ENCODE measurements at places on chromosomes 11 and 22. TPM values are rescaled to one million over a fixed set of nuclear protein-coding genes. Genes with fewer than 3 reads are reported as not detected.

TENM4 gene
- 55.0 TPM for total RNA-seq

ISX gene
- not detected for total RNA-seq

CDON gene
- 32.6 TPM for total RNA-seq

ZMAT5 gene
- total RNA-seq: 13.9 TPM

INS gene
- not detected for total RNA-seq

- DNase-seq: no peak
These were observed at the start of gene GAB2 for GRCh38 chr11:78417175-78417887. TSS of gene GAB2 (minus strand) at chr11:78417820. CDS start at chr11:78417720, 100 bp downstream.

DNA sequence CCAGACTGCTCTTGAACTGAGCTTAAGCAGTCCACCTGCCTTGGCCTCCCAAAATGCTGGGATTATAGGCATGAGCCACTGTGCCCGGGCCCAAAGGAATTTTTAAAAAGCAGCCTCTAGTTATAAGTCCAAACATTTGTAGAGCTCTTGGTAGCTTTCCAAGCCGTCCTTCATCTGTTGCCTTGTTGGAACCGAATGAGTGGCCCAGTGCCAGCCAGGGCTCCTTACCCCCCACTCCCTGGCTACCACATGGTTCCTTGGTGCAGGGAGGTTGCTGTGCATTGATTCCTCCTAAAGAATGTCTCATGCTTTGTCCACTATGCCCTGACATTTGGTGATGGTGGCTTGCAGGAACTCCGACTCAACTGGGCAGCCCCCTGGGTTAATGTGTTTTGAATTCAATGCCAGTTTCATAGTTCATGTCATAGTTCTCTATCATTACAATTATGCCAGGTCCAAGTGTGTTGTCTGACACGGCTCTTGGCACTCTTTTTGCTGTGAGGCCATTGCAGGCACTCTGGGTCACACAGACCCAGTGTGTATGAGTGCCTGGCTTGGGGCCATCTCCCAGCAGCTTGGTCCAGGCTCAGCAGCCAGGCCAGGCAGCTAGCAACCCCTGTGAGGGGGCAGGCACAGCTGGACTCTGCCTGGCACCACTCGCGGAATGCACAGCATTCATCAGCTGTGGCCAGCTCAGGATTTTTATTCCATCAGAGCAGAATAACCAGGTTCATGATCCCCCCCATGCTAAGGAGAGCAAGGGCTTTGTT is 13.3 kb upstream of the MICALL1 start:
- DNase-seq: no peak

GRCh38 chr11:45432100-45432499 is 146.0 kb upstream of the SYT13 start:
- DNase-seq: no peak

- DNase-seq: no peak
These were observed 623.9 kb downstream of the OPCML start for GRCh38 chr11:132908414-132908810.

DNA sequence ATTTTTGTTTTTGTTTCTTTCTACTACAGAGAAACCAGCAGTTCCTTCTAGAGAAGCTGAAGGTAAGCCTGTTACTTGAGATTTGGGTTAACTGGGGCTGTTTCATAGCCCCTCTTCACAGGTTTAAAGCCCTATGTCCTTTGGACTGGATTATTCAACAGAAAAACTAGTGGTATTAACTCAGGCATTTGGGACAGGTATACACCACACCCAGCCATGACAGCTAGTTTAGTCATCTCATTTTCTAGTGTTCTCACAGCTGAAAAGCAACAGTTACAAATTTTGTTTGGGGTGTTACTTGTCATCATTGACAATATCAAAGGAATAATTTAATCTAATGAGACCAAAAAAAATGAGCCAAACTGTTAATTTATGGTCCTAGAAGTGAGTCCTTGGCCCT is 14.0 kb downstream of the LAYN start:
- no peak for DNase-seq

DNA sequence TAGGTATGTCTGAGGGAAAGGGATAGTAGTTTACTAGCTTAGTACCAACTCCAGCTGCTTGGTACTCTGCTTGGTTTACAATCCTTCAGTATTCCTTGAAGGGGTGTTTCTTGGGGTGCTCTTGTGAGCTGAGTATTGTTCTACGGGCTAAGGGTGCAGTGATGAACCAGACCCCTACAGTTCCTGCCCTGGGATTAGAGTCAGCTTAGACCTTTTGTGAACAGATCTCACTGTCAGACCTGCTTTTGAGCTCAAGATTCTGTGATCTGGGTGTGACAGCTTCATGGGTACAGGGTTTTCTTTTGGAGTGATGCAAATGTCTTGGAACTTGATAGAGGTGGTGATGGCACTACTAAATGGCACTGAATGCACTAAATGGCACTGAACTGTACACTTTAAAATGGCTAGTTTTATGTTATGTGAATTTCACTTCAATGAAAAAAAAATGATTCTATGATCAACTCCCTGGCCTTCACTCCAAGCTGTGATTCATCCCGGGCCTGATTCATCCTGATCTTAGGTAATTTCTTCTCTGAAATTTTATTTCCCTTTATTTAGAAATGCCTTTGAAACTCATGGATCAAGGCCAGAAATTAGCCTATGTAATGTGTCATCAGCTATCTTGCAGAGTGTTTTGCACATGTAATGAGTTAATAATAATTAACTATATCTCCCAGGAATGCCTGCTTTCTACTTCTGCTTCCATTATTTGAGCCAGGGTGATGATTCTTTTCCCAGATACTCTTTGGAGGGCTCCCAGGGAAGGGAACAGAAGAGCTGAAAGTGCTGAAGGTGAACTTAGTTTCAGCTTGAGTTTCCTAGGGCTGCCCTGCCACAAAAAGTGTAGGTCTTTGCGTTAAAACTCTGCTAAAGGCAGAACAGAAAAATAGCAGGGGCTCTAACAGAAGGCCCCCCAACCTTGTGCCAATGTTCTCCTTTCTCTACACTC is 87.9 kb downstream of the NCAM1 start:
- DNase-seq: no peak

DNA sequence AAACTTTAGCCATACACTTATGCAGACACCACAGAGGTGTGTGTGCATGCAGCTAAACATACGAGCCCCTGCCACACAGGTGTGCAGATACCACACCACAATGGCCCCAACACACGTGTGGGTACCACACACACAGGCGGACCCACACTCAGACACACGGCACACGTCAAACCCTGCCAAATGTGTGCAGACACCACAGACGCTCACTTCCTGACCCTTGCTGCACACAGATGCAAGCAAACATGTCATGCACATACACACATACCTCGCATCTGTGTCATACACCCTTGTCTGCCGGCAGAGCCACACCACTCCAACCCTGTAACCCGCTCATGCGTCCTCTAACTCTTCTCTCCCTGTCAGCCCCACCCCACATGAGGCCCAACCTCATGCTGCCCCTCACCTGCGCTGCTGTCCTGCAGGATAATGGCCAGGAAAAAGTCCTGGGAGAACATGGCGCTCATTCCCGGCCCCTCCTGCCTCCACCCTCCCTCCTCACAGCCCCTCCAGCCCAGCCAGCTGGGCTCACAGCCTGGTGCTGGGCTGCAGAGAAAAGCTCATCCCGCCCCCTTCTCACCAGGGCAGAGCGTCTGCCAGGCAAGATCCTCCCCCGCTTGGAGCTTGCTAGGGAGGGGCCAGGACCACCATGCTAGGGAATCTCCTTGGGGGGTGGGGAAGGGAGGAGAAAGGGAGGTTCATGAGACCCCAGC is 14.2 kb downstream of the SMPD1 start:
- peak; percentile 57 for DNase-seq

GRCh38 chr11:12749442-12749841 is 75.2 kb downstream of the TEAD1 start:
- no peak for DNase-seq

DNA sequence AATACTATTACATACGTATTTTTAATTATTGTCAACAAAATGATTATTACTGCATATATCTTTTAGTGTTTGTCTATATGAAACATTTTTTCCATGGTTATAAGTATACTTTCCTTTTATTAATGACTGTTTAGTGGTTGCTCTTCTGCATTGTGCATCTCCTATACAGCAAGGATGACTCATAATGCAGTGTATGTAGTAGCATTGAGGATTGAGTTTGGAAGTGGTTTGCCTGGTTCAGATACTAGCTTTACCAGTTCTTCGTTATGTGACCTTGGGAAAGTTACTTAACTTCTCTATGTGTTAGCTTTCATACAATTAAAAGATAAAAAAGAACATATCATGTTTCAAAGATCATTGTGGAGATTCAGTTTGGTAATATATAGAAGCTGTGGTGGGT is 44.1 kb downstream of the CHORDC1 start:
- no peak for DNase-seq

DNA sequence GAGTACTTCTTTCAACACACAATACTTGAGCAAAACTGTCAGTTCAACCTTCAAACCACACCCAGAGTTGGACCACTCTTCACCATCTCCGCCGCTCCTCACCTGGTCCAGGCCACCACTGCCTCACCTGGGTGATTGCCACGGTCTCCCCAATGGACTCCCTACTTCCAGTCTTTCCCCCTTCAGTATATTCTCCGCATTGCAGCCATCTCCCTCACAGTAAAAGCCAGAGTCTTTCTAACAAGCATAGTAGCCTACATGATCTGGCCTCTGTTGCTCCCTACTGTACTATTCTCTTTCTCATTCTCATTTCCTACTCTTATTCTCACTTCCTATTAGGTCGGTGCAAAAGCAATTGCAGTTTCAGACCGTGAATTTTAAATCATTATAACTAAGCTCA is 28.5 kb downstream of the AASDHPPT start:
- DNase-seq: no peak

- no peak for DNase-seq
These were observed at the start of gene OR4C6 for GRCh38 chr11:55661901-55662300. TSS of gene OR4C6 (plus strand) at chr11:55662201. CDS start at chr11:55665167, 2,966 bp downstream.

DNA sequence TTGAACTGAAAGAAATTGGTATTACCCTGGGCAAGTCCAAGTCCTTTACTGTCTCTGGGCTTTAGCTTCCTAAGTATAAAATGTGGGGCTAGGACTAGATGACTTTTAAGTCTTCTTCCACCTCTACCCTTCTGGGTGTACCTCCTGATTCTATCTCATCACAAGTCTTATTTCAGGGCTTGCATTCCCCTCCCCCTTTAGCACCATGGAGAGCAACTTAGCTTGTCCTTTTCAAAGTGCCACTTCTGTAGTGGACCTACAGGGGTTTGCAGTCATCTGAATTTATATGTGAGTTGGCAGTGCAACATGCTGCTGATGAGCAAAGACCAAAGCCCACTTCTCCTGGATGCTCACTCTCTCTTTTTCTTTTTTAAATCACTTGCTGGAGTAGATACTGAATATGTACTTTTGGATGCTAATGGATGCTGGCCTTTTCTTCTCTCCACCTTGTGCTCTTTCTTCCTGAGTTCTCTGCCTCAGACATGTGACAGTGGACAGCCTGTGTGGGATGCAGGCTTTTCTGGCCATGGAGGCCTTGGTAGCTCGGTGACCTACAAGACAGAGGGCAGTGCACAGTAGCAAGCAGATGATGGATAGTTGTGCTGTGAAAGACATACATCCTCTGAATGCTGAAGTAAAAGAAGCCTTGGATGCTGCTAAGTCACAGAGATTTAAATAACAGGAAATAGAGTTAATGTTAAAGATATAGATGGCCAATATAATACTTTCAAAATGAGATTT is 185.0 kb downstream of the NELL1 start:
- no peak for DNase-seq

DNA sequence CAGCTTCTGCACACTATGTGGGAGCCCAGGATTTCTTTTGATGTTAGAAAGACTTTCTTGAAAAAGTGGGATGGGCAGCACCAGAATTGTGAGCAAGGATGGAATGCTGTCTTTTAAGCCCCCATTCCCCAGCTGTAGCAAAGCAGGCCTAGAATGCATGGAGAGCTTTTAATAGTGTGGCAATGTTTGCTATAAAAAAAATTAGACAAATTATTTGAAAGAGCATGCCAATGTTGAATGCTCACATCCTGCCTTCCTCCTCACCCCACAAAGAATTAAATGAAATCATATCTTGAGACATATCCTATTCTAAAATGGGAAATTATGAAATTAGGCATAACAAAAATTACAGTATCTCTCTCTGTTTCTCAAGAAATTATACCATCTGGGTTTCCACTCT is 154.7 kb downstream of the C11orf91 start:
- DNase-seq: no peak

DNA sequence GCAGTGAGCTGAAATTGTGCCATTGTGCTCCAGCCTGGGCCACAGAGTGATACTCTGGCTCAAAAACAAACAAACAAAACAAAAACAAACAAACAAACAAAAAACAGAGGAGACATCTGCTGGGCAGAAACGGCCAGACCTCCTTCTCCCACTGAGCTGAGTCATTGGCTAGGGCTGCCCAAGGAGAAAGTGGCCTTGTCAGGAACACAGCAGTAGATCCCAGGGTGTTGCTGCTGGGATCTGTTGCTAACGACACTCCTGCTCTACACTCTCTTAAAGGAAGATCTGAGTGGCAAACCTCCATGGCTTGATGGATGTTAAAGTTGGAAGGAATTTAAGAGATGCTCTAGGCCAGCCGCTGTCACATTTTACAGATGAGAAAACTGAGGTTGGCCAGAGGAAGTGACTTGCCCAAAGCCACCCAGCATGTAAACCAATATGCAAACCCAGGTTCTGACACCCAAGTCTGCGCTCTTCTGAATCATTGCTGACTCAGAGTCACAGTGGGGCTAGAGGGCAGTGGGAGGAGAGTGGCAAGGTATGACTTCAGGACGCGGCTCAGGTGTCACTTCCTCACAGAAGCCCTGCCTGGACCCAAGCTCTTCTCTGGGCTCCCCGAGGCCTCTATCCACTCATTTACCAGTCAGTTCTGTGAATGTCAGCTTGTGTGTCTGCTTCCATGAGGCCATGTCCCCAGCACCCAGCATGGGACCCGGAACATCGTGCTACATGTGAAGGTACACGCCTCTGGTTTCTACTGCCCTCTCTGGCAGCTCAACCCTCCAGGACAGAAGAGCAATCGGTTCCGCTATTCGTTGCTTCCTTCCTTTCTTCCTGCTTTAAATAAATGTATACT is 11.3 kb upstream of the GDPD5 start:
- DNase-seq: no peak
